HS-27A (cell line): ENCODE measurements at places on chromosomes 4 and X.

DNA sequence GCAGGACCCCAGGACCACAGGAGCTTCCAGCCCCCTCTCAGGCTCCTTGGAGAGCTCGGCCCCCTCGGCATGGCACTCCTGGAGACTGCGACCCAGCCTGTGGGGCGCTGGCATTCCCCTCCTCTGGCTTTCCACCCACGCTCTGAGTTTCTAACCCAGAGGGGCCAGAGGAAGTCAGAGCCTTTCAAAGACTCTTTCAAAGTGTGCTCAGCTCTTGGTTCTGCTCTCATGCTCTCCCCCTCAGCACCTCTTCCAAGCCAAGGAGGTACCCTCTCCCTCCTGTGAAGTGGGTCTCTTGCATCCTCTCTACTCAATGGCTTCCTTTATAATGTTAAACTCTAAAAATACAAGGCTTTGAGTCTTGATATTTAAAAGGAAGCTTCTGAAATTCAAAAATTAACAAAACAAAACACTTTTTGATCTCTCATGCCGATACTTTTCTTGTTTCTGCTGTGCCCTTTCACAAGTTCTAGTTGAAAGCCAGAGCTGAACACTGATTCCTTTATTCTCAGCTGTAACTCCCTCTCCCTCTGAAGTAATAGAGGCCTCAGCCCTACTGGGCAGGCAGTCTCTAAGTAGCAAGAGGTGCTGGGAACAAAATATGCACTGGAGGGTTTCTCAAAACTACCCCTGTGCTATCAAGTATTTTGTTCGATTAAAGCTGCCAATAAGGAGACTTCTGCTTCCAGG, 82.8 kb downstream of the NAT8L start:
- DNase-seq = no peak

GRCh38 chrX:85243761-85244449, at the start of the genes SATL1 and ZNF711:
SATL1 (minus strand) TSS chrX:85243779; CDS start chrX:85108968, 134,811 bp downstream.
ZNF711 (plus strand) TSS chrX:85243991; CDS start chrX:85247573, 3,582 bp downstream.
- DNase-seq = no peak

DNA sequence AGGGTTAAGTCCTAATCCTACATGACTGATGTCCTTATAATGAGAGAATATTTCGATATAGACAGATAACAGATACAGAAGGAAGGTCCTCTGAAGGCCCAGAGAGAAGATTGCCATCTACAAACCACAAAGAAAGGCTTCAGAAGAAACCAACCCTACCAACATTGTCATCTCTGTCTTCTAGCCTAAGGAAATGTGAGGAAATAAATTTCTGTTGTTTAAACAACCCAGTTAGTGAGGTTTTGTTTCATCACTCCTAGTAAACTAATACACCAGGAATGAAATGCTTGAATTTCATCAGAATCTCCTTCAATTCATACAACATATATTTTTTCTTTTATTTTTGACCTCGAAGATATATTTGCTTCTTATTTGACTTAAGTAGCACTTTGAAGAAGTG, 1527.8 kb downstream of the STIM2 start:
- DNase-seq = no peak

DNA sequence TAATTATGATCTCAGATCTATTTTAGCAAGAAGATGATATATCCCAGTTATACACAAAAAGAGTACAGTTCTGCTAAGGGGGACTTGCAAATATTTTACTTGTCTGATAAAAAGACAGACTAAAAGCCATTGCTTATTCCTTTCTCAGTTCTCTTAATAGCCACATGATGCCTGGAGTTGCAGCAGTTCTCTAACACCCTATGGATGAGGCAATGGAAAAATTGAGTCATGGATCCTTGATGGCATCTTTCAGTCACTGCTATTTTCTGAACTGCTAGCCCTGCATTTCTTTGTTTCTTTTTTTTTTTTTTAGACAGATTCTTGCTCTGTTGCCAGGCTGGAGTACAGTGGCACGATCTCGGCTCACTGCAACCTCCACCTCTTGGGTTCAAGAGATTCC, 1956.7 kb downstream of the C4orf33 start:
- no peak for DNase-seq

- DNase-seq = no peak
Measured at GRCh38 chrX:45591650-45592049, 391.0 kb upstream of the DIPK2B start.

DNA sequence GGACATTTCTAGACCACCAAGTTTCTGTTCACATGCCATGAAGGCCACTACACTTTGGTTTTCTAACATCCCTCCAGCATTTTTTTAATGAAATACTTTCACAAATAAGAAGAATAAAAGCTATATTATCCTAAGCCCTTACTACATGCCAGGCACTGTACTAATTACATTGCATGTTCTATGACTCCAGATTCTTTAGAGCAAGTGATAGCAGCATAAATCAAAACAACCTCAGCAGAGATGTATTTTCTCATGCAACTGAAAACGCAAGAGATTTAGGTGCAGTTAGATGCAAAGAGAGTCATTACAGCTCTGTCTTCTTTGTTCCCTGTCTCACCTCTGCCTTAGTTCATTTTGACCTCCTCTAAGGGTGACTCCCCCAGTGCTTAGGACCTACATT, 230.0 kb downstream of the LDB2 start:
- no peak for DNase-seq

- no peak for DNase-seq
Measured at GRCh38 chrX:68705986-68706385, 58.5 kb downstream of the STARD8 start.

GRCh38 chr4:172785613-172786012, 383.0 kb upstream of the GALNT7 start:
- no peak for DNase-seq

GRCh38 chr4:6688879-6689505, 4.7 kb upstream of the S100P start:
- DNase-seq = peak; percentile 64

GRCh38 chrX:129658429-129658828, 3.7 kb upstream of the APLN start:
- DNase-seq = no peak

DNA sequence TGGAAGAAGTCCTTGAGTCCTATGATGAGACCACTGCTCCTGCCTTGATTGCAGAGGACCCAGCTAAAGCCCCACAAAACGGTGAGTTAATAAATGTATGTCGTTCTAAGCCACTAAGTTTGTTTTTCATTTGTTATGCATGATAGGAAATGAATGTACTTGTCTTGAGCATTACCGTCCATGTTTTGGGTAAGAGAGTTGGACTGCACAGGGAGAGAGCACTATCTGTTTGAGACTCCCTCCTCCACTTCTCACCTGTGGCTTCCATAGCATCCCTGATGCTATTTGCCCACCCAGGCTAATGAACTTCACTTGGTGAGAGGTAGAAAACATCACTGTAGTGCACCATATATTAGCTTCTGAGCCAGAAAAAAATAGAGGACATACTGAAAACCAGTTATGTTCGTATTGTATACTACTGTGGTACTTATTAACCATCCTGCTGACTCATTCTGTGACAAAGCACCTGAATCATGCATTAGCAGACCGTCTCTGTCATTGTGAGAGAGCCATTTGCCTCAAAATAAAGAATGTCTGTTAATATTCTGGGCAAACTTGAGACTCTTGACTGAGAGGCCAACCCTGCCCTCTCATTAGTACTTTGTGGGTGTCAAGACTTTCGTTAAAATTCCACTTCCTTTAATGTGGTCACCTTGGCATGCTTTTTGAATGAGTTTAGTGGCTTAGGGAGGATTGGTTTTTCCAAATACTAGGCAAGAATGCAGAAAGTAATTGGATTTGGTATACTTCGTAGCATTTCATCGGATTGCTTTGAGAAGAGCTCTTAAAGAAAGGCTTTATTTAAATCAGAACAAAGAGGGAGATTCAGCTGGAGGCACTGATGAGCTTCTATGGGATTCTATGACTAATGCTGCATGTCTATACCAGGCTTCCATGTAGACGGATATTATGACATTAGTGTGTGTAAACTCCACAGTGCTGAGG, 99.3 kb upstream of the GRPR start:
- no peak for DNase-seq

GRCh38 chrX:155094468-155095061, 23.3 kb downstream of the BRCC3 start:
- DNase-seq = no peak

DNA sequence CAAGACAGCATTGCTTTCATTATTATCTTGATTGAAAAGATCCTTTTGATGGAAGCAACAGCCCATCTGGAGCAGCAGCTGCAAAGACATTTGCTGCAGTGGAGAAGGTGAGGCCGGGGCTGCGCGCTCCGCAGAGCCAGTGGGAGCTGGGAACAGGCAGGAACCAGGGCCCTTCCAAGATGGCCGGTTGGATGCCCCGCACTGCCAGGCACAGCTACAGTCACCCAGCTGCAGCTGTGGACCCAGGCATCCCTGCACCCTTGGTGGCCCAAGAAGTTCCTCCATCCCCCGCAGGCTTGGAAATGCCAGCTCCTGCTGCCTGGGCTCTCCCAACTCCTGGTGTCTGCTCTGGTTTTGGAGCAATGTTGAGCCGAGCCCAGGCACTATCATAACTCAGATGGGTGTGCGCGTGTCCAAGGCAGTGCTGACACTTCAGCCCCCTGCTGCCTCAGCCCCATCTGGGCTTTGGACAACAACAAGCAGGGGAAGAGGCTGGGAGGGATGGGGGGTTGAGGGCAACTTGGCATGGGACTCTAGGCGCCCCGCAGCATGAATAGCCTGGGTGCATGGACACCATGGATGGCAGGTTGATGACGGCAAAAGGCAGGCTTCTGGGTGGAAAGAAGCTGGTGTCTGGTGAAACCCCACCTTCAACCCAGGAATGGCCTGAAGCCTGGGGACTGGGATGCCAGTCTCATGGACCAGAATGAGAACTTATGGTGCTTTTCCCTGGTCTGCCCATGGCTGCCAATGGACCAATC, 371.8 kb downstream of the FSTL5 start:
- DNase-seq = no peak

DNA sequence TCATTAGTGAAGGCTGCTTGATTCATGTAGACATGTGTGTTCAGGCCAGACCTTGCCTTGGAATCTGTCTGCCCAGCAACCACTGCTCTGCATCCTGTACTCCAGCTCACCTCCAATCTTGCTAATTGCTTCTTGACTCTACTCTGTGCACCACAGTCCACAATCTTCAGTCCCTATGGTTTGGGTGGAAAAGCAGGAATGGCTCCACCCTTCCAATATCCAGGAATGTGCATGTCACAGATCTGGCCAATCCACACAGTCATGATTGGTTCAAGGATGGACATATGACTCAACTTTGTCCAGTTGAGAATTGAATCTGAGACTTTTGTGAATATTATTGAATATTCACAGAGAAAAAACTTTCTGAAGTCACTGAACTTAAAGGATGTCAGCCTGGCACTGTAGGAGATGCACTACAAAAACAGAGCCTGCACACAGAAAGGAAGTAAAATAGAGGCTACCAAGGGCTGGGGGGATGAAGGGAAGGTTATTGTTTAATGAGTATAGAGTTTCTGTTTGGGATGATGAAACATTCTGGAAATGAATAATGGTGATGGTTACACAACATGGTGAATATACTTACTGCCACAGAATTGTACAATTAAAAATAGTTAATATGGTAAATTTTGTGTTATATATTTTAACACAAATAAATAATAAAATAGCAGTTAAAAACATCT, 161.3 kb upstream of the USP38 start:
- no peak for DNase-seq

- DNase-seq = no peak
Measured at GRCh38 chr4:26235500-26235899, 85.3 kb upstream of the RBPJ start.

DNA sequence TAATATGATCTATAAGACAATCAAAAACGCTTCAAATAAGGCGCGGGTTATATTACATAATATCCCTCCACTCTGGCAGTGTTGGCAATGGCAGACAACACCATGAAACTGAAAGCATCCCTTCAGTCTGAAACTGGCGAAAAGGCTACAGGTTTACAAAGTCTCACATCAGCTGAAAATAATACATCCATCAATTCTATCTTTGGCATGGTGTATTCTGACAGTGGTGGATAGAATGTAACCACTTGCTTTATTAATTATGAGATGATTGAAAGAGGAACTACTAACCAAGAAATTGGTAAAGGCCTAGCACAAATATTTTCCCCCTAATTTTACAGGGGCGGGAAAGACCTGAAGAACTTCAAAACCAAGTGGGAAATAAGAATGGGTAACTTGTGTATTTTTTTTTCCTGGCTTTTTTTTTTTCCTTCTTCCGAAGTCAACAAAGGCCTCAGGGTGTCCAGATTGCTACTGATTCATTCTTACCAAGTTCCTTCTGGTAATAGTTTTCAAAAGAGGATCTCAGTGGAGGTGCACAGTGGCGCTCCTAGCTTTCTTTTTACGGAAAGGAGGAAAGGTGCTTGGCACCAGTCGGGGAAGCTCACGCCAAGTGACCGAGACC, 728 bp downstream of the UBA6 start:
- no peak for DNase-seq

- DNase-seq = no peak
Measured at GRCh38 chr4:108636246-108636645, 14.2 kb upstream of the OSTC start.

DNA sequence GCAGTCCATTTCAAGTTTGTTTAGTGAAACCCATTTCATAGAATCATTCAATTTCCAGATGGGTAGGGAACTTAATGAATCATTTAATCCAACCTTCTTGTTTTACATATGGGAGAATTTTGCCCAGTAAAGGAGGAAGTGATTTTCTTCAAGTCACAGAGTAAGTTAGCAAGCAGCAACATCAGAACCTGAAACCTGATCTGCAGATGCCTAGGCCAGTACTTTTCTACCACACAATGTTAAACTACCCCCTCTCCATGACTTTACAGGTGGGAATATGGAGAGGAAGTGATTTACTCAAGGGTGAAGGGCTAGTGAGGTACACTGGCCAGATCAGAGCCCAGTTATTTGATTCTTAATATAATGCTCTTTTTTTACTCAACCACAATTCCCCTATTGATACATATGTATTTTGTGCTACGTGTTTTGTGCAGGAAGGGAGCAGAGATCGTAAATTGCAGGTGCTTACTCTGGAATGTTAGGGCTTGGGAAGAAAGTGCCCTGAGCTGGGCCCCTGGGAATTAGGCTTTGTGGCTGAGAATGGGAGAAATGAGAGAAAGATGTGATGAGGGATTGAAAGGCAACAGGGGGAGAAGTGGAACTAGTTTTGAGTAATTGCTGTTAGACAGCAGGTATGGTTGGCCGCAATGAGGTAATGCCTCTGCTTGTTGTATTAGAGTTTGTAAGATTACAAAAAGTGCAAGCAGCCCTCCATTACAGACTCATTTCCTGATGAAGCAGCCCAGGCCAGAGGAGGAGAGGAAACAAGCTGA, 6.8 kb downstream of the LHFPL1 start:
- DNase-seq = no peak

DNA sequence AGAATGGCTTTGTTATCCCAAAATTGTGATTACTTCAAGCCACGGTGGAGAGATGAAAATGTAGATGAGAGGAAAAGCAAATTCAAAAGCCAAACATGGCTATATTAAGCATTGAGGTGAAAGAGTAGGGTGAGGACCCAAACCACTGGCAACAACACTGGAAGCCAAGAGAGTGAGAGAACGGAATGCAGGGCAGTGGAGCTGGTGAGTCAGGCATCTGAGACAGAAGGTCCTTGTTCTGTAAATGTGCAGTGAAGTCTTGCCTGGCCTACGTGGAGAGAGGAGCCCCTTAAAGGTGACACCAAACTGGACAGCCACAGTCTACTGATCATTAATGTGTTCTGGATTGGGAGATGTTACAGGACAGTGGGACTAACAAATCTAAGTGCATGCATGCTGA, 22.8 kb upstream of the SEC24B start:
- DNase-seq = peak; percentile 7
